Activated CD4-positive, alpha-beta T cell treated with anti-CD3 and anti-CD28 coated beads for 1 hour (primary cell): ENCODE measurements at places on chromosomes 7 and 10.

DNA sequence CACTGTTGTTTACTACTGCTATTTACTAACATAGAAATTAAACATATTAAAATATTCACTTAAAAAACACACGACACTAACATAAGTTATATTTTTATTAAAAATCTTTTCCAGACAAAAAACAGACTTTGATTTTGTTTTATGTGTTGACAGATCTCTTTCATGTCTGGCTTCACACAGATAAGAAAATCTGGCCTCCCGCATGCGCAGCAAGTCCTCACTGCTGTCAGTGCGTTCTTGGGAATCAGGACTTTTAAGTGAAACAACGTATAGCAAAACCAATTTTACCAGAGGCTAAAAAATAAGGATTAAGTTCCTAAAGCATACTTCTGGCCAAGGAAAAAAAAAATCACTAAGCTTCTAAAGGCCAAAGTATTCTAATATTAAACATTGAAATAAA, 1.2 kb upstream of the IDI1 start:
- no peak for DNase-seq

- no peak for DNase-seq
Measured at GRCh38 chr7:148044173-148044572, 546.4 kb upstream of the C7orf33 start.

DNA sequence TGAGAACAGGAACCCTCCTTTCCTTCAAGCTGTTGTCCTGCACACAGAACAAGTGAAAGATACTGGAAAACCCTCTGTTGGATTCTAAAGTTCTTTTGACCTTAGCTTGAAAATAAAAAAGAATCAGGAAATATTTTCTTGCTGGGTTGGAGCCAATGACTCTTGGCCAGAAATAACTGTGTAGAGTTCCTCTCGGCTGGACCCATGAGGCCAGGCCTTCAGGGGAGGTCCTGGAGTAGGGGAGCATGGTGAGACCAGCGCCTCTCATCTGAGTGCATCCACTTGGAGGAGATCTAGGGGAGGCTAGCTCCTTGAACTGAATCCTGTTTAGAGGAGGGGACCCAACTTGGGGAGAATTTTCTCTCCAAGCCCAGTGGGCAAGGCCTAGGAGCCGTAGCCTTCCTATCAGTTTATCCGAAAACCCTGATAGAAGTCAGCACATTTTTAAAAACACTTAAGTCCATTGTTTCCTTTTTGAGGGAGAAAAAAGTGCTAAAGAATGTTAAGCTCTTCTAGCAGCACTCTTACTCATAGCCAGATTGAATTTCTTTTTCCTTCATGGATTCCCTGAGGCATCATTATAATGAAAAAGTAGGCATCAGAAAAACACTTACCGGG, 635.7 kb upstream of the ANKRD30A start:
- no peak for DNase-seq

DNA sequence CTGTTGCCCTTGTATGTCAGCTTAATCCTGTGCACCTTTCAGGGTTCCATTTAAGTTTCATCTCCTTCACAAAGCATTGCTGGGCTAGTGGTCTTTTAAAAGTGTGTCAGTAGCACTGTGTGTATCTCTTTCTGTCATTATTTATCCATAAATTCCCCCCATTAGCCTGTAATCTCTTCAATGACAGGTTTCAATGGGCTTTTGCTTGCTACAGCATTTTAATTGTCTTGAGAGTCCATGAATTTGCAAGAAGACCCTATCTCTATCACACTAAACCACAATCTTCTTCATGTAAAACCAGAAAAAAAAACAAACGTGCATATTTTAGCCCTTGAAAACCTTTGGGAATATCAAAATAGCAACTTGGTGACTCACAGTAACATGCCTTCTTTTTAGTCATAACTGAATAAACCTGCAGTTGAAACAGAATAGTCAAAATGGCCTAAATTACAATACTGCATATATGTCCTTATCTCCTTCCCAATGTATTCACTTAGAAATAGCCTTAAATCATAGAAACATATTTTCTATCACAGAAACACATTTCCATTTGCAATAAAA, 118.6 kb downstream of the PON1 start:
- no peak for DNase-seq
